ENCODE measurements at places on chromosomes 5 and 9. TPM values are rescaled to one million over a fixed set of nuclear protein-coding genes. Genes with fewer than 3 reads are reported as not detected.

FCN2 gene
- not detected for total RNA-seq

GRCh38 chr5:149829954-149830353 lies 99.8 kb downstream of the PPARGC1B start:
- no peak for DNase-seq

GRCh38 chr5:7169240-7169878 lies 226.6 kb upstream of the ADCY2 start:
- no peak for DNase-seq

DNA sequence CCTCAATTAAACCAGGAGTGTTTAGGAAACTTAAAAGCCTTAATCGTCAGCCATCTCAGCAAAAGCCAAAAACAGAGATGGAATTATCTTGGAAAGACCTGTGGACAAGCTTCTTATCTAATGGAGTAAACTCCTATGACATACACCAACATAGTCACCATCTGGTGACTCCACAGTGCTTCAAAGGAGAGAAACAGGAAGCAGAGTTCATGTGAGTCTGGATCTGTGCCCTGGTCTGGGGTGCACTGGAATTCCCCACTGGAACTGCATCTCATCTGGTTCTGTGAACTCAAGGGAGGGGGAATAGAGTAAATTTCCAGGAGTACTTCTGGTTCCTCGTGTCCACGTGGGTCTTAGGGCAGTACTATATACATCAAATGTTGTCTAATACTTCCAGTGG lies 36.3 kb upstream of the KCNN2 start:
- no peak for DNase-seq

ERCC8 gene
- 5.9 TPM for total RNA-seq
